ENCODE measurements at places on chromosomes 5 and 9.

- DNase-seq = no peak
These were observed 20.7 kb downstream of the OSMR start for GRCh38 chr5:38866362-38867031.

DNA sequence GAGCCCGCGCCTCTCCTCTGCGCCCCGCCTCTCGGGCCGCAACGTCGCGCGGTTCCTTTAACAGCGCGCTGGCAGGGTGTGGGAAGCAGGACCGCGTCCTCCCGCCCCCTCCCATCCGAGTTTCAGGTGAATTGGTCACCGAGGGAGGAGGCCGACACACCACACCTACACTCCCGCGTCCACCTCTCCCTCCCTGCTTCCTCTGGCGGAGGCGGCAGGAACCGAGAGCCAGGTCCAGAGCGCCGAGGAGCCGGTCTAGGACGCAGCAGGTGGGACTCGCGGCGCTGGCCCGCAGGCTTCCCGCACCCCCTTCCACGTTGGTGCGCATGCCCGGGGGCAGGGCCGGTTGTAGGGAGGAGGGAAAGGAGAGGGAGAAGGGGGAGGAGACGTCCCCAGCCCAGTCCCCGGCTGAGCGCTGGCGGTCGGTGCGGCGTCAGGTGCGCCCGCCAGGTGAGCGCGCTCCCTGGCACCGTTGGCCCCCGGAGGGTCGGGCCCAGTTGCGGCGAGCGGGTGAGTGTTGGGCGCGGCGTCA lies at the start of gene OCLN:
OCLN (plus strand) TSS at position 400 of the 532 bp plus-strand sequence. CDS start 11,455 bp downstream, outside the sequence.
- DNase-seq = no peak

DNA sequence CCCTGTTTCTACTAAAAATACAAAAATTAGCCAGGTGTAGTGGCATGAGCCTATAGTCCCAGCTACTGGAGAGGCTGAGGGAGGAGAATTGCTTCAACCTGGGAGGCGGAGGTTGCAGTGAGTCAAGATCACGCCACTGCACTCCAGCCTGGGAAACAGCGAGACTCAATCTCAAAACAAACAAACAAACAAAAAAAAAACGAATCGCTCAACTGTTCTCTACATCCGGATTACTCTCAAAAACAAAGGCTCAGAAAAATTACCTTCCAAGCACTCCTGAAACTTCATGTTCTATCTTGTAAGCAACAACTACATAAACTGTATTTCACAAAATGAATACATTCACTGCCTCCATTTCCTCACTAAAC lies 14.0 kb downstream of the UBAP2 start:
- no peak for DNase-seq

DNA sequence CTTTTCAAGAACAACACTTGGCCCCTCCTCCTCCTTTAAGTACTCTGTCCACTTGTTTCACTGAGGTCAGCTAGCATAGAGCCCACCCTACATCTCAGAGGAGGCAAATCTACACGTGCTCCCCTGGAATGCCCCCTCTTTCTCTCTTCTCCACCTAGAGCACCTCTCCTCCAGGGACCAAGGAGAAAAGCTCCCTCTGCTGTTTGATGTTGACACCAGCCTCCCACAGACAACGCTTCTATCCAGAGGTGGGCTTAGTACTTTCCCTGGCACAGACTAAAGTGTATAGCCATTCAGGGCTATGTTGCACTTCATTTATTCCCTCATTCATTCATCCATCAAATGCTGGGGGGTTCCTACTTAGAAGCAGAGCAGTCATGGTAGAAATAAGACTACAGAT lies 68.2 kb upstream of the TAF1L start:
- DNase-seq = no peak

DNA sequence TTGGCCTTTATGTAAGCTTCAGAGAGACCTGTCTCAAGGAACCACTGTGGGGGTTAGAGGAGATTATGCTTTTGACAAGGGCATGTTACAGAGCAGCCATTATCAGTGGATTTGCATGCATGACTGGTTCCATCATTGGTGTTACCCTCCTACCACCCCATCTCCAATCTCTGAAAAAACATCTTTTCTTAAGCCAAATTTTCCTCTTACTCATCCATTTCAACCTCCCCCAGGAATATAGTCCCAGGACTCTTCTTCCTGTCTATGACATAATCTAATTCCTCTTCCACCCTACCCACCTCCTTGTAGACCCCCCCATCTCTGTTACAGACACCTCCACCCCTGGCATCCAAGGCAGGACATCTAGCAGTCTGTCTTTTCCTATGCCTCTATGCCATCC lies 33.1 kb upstream of the ADRB2 start:
- no peak for DNase-seq

DNA sequence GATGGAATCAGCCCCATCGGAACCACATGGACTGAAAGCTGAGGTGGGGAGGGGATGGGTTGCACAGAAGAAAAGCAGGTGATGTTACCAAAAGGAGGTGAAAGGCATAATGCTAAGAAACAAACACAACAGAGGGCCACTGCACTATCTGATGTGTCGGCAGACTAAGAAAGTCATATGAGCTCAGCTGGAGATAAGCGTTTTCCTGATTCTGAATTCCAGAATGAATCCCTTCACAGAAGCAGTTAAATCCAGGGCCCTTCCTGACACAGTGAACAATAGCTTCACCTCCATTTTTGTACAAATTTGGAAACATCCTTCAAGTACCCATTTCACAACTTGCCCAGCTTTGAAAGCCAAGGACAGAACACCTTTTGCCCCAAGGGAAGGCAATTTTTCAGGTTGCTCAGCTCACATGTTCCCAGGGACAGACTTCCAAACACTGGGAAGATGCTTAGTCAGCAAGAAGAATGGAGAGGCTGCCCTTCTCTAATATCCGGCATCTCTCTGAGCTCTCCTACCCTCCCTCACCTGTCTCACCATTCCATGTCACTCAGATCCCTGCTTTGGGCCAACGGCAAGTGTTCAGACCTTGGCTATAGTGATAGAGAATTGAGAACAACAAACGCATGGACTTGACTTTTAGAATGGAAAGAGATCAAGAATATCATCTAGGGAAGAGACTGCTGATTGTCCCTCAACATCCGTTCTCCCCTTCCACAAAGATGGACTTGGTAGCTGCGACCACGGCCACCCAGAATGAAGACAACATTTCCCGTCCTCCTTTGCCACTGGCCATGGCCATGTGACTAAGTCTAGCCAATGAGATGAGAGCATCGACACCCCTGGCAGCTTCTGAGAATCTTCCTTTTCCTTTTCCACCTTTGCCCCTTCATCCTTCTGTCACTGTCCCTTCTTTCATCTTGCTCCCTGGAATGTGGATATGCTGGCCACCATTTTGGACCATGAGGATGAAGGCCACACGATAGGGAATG lies 68.6 kb upstream of the IL17B start:
- no peak for DNase-seq

- DNase-seq = no peak
These were observed 5.8 kb downstream of the TMEM268 start for GRCh38 chr9:114616684-114617520.

- DNase-seq = no peak
These were observed 592.3 kb downstream of the MAT2B start for GRCh38 chr5:164097749-164098148.

- no peak for DNase-seq
These were observed 18.1 kb downstream of the LRRC70 start for GRCh38 chr5:62596691-62597090.

GRCh38 chr5:162786234-162786633 lies 651.2 kb upstream of the CCNG1 start:
- DNase-seq = no peak

- no peak for DNase-seq
These were observed 320.2 kb downstream of the RFX3 start for GRCh38 chr9:3205421-3206095.

DNA sequence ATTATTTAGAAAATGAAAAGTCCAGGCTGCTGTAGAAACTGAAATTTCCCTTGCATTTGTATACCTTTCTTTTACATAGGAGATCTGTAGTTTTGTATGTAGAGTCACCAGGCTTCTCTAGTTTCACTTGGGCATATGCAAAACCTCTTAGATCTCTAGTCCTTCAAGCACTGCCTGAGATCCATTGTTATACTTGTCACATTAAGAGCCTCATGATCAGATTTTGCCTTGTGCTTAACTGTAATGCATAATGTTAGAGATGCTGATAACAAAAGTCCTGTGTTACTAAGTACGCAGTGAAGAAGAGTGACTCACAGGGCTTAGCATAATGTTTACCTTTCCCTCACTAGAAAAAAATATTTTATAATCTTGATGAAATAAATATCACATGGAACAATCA lies 250.2 kb downstream of the CYLC2 start:
- no peak for DNase-seq

DNA sequence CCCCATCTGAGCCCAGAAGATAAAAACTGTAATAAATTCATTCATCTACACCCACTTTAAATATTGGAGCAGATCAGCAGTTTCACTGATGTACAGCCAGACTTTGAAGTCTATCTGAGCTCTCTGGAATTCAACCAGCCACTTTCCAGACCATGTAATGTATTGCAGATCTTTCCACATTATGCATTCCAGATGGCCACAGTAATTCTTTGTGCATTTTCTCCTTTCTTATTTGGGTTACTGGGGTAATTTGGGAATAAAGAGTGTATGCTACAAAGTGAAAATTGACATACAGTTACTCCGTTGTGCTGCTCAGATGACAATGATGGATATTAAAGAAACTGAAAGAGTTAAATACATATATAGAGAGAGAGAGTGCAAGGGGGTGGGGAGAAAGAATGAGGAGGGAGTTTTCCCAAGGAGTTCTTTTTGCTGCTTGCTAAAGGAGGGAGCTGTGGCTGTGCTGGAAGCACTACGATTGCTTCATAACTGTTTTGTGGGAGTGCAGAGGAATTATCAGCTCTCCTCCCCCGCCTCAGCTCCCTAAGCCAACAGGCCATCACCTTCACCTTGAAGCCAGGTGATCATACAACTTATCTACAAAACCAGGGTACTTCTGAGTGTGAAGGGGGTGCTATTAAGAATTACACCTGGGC lies 152.8 kb downstream of the GAS1 start:
- peak; percentile 79 for DNase-seq

DNA sequence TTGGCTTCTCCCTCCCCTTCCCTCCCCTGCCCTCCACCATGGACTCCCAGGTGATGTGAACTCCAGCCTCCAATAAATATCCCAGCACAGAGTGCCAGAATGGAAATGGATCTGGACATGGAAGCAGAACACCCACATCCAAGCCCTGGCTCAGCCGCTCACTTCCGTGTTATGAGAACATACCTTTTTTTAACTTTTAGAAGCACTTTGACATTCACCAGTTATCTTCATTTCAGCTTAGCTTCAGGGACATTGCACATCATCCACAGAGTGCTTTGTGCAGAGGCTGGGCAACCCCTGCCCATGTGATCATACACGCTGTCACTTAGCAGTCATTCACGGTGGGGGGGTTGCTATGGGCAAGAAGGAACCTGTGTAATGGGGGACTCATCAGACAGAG lies 9.1 kb downstream of the AFAP1L1 start:
- DNase-seq = no peak

GRCh38 chr9:20138841-20139240 lies 350.0 kb upstream of the SLC24A2 start:
- DNase-seq = no peak

DNA sequence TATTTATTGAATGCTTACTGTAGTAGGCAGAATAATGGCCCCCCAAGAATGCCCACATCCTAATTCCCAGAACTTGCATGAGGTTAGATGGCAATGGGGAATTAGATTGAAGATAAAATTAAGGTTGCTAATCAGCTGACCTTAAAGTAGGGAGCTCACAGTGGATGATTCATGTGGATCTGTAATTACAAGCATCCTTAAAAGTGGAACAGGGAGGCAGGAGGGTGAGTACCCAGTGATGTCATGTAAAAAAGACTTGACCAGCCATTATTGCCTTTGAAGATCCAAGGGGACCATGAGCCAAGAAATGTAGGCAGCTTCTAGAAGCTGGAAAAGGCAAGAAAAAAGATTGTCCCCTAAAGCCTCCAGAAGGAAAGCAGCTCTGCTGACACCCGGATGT lies 71.4 kb downstream of the GABBR2 start:
- no peak for DNase-seq

- no peak for DNase-seq
These were observed 44.4 kb downstream of the MUSK start for GRCh38 chr9:110712955-110713354.

- peak; percentile 61 for DNase-seq
These were observed 174.1 kb downstream of the PRELID2 start for GRCh38 chr5:145660897-145661640.

- DNase-seq = no peak
These were observed 15.1 kb downstream of the GPSM1 start for GRCh38 chr9:136342181-136343120.

- DNase-seq = no peak
These were observed 208.9 kb downstream of the GOLPH3 start for GRCh38 chr5:31965227-31965626.

GRCh38 chr9:115739096-115739875 lies 414.3 kb upstream of the PAPPA start:
- DNase-seq = no peak

- DNase-seq = no peak
These were observed 501 bp upstream of the MAP1B start for GRCh38 chr5:72106817-72107130.

DNA sequence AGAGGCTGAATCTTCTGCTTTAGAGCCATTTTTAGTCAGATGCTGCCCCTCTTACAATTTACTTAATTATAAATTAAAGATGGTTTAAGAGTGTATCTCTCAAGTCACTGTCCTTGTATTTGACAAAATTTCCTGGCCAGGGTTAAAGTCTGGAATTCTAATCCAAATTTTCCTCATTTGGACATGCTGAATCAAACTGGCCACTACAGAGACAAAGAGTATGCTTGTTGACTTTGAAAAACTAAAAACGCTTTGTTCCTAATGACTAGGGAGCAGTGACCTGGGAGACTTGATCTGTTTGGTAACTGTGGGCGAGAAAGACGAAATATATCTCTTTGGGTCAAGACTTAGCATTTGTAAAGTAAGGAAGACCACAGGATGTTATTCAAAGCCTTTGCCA lies 303.2 kb downstream of the ZSWIM6 start:
- no peak for DNase-seq

DNA sequence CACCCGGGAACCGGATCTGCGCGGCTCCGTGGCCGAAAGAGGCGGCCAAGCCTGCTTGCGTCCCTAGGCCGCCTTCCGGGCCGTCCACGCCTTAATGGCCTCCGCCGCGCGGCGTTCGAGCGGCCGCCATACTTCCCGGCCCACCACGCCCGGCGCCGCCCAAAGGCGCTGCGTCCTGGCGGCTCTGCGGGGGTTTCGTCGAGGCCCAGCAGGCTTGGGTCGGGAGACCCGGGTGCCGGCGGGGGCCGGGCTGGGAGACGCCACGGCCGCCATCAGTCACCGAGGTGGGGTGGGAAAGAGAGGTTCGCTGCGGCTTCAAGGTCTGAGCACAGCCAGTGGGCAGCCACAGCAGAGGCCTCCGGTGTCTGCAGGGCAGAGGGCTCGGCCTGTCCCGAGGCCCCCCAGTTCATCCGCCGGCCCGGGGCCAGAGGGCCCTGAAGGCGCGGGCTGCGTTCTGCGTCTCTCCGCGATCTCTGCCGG lies 545.8 kb upstream of the CDH10 start:
- DNase-seq = no peak

- no peak for DNase-seq
These were observed 32.4 kb downstream of the RAB24 start for GRCh38 chr5:177271113-177271512.

- DNase-seq = no peak
These were observed 7.0 kb downstream of the IRX2 start for GRCh38 chr5:2744485-2744884.

- DNase-seq = no peak
These were observed 668 bp downstream of the GLIS3 start for GRCh38 chr9:4299005-4299795.
